ENCODE measurements at places on chromosomes 5 and 9. TPM values are rescaled to one million over a fixed set of nuclear protein-coding genes. Genes with fewer than 3 reads are reported as not detected.

Gene IQGAP2
- total RNA-seq: 10.8 TPM

Gene FCN2
- not detected for total RNA-seq

Gene ADAMTS19
- 69.6 TPM for total RNA-seq

Gene TGFBI
- total RNA-seq: 9.0 TPM

Gene LAMC3
- total RNA-seq: 14.0 TPM

Gene PCDHB8
- total RNA-seq: 20.8 TPM

Gene UGT3A1
- total RNA-seq: 0.48 TPM

Gene EQTN
- not detected for total RNA-seq

Gene IFNE
- total RNA-seq: not detected

Gene HACD4
- 0.04 TPM for total RNA-seq

Gene IL7R
- not detected for total RNA-seq

Gene TNC
- 39.2 TPM for total RNA-seq

Gene FOXD4L5
- total RNA-seq: 0.27 TPM

Gene MVB12B
- total RNA-seq: 23.4 TPM

Gene EDIL3
- total RNA-seq: 7.7 TPM

Gene ENTPD2
- total RNA-seq: not detected

Gene HEMGN
- not detected for total RNA-seq

Gene PPP3R2
- total RNA-seq: not detected

Gene HRCT1
- not detected for total RNA-seq

Gene DRD1
- 3.1 TPM for total RNA-seq

Gene NUTM2F
- not detected for total RNA-seq

Gene MEIKIN
- not detected for total RNA-seq

Gene OCLN
- 5.6 TPM for total RNA-seq

Gene LTC4S
- total RNA-seq: 10.2 TPM

Gene ALDOB
- total RNA-seq: not detected

Gene PSD2
- 0.48 TPM for total RNA-seq

Gene SMIM33
- not detected for total RNA-seq

Gene SIT1
- not detected for total RNA-seq

Gene PNPLA7
- 1.1 TPM for total RNA-seq

Gene NR2F1
- total RNA-seq: 1.5 TPM

Gene PCDHGA7
- total RNA-seq: 1.2 TPM

Gene DND1
- total RNA-seq: 1.0 TPM

Gene PCDHA13
- total RNA-seq: 2.1 TPM

Gene CDK5RAP2
- total RNA-seq: 35.6 TPM

Gene UGT3A2
- 2.8 TPM for total RNA-seq

Gene MYMK
- not detected for total RNA-seq

Gene PCA3
- not detected for total RNA-seq

Gene CDC20B
- total RNA-seq: 0.32 TPM

Gene ANKRD18A
- total RNA-seq: 3.7 TPM
